ENCODE measurements at places on chromosomes 5 and 9.
A peak's percentile ranks its signal among the peaks of the same experiment; 100 is the strongest.

DNA sequence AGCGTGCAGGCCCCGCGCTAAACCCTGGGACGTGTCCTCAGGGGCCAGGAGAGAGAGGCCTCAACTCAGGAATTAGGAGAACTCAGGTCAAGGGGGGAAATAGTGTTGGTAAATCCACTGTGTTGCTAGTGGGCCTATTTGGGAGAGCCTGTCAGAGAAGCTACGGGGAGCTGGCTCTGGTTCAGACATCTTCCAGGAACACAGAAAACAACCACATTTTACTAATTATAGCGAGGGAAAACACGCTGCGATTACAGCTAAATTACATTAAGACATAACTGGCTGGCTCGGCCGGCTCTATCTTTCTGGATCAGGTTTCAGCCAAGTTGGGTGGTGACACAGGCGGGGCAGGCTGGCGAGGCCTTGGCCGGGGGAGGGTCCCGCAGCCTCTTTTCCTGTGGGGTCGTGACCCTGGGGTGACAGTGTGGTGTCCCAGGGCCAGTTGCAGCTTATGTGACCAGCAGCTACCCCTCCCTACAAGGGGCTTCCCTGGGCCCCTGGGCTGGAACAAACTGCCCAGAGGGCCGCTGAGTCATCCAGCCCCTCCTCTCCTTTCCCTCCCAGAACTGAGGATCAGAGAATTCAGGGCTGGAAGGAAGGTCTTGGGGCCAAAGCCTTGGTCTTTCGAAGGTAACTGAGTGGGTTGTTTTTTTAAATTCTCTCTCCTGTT lies 75.1 kb downstream of the FGF18 start:
- DNase-seq, result no peak

GRCh38 chr5:69331528-69332445 lies 814 bp downstream of the CCDC125 start:
- DNase-seq, result peak; percentile 39

DNA sequence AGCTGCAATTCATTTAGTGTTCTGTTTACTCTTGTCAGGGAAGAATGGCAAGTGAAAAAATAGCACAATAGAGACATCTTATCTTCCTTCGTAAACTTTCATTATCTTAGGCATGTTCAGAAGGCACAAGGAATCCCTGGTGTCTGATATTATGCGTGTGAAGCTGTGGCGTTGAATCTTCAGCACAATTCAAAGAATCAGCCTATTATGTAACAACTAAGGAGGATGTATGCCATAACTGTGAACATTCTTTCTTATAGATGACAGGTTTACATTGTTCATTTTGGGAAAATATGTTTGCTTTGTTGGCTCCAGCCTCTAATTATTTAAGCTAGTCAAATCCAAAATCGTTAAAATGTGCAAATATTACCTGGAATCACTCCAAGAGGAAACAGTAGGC lies 446.1 kb downstream of the ANXA1 start:
- DNase-seq, result no peak

- no peak for DNase-seq
Measured at GRCh38 chr9:138011951-138012500, 134.4 kb downstream of the CACNA1B start.

DNA sequence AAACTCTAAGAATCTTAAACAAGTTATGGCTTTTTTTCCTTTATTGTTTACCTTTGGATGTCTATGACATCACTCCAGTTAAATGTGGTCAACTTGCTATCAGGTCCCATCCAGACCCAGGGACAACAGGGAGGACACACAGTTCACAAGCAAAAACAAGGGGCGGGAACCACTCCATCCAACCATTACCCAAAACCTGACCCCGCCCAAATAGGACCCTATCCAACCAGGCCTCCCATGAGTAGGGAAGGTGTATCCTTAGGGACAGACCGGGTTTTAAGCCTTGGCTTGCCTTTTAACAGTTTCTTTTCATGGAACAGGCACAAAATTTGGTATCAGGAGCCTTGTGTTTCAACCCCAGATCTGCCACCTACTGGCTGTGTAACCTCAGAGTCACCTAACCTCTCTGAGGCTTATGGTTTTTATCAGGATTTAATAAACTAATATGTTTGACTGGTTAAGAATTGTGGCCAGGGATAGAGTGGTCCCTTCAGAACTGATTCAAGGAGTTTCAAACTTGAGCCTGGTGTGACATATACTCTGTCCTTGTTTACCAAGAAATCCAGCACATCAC lies 127.7 kb upstream of the RAD23B start:
- no peak for DNase-seq

DNA sequence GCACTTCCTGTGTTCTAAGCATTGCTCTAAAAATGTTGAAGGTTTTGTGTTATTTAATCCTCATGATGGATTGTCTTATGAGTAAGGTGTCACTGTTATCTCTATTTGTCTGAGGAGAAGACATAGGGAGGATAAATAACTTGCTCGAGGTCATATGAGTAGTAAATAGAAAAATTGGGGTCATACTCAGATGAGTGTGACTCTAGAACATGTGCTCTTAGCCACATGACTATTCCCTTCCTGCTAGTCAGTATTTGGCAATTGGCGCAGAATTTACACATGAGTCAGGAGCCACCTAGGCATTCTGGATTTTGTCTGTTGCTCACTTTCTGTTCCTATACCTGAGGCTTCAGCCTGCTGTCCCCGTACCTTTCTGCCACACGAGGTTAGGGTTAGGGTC lies 234.6 kb upstream of the CD180 start:
- no peak for DNase-seq

GRCh38 chr5:3157214-3157613 lies 405.7 kb upstream of the IRX2 start:
- no peak for DNase-seq

DNA sequence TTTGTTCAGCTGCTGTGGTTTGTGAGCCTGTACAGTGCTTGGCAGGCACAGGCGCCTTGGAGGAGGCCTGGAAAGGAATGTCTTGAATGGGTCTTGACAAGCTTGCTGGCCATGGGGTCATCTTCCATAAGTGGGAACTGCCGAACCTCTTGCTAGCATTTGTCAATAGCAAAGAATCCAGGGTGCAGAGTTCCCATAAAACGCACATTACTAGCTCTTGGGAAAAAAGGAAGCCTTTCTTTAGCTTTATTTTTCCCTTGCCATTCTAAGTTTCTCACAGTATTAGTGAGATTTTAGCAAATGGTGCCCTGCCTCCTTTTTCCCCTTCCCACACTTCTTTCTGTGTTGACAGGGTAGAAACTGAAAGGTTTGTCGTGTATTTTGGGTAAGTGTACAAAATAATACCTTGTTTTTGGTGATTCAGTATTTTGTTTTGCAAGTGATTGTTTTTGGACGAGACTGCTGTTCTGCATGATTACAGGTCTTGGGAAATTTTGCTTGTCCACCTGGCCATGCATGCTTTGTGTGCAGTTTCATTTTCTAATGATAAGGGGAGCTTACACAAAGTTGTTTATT lies 82.0 kb downstream of the ADGRV1 start:
- DNase-seq, result no peak

DNA sequence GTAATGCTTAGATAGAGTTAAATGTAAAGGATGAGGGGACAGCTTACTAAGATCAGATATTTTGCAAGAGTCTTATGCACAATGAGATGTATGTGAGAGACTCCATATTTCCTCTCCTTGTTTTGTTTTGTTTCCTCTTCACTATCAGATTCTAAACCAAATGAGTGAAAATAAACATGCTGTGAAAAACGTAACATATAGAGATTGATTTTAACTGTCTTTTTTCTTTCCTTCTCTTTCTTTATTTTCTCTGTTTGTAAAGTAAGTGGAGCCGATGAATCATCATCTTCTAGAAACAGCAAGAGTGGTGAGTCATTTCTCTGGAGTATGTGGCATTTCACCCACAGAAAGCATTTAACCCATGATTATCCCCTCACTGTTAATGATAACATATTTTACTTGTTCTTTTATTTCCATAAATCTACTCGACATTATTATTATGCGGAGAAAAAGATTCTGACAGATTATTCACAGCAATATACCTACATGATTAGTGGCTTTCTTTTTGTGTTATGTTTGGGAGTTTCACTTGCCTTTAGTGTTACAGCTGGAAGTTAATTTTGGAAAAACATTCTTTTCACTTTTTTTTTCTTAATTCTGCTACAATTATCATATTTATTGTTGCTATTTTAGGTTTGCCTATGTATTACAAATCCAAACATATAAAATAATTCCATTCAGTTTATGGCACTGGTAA lies 2.1 kb upstream of the ANXA1 start:
- peak; percentile 24 for DNase-seq

- no peak for DNase-seq
Measured at GRCh38 chr5:127517110-127517479, 345 bp upstream of the PRRC1 start.

GRCh38 chr5:167049043-167049663 lies 1242.3 kb upstream of the WWC1 start:
- DNase-seq, result peak; percentile 29

- no peak for DNase-seq
Measured at GRCh38 chr5:91741764-91742505, 358.8 kb upstream of the ARRDC3 start.

DNA sequence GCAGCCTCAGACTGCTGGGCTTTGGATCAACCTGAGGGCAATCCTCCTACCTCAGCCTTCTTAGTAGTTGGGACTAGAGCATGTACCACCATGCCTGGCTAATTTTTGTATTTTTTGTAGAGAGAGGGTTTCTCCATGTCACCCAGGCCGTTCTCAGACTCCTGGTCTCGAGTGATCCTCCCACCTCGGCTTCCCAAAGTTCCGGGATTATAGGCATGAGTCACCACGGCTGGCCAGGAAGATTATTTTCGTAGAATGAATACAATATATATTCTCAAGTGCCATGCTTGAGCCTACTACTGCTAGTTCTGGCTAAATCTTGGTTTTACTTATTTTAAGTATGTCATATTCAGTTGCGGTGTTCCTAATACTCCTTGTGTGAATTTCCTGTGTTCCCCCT lies 88.2 kb upstream of the CLINT1 start:
- no peak for DNase-seq

DNA sequence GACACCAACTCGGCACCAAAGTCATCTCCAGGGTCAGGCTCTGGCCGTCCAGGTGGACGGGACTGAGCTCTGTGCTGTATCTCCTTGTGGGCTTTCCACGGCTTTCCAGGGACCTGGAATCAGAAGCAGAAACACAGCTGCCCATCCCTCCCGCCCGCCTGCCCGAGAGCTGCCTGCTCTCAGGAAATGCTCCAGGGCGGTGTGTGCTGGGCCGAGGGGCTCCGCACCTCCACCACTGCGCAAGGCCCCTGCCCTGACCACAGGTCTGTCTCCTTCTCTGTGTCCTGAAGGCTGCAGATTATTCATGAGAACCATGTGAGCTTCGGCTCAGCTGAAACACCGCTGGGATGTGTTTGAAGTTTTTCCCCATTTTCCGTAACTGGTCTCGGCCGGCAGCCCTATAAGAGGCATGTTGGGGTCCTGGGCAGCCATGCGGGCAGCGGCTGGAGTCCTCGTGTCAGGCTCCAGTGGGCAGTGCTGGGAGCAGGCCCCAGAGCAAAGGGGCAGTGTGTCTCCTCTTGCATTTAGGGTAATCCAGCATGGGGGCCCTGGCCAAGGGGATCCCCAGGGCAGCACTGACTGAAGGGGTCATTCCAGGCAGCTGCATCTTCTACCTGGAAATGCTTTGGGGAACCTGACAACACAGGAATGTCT lies 22.8 kb downstream of the NKD2 start:
- no peak for DNase-seq

GRCh38 chr5:112862085-112862484 lies 998 bp downstream of the SRP19 start:
- DNase-seq, result no peak

DNA sequence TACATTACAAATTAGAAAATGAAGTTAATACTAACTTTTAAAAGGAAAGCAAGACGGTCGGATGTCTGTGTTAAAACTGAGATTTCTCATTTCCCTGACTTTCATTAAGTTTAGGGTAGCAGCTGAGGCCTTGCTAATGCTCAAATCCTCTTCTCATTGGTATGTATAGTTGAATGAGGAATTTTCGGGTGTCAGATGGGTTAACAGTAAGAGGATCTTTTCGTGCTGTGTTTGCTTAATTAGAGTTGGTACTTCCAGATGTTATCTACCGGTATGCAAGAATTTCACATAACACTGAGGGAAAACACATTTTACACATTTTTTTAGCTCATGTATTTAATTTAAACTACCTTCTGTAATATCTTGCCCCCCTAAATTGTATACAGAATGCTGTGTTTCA lies 168.2 kb upstream of the CTNND2 start:
- DNase-seq, result no peak

GRCh38 chr5:10317825-10318682 lies 10.4 kb upstream of the CMBL start:
- no peak for DNase-seq

- peak; percentile 74 for DNase-seq
Measured at GRCh38 chr9:6667633-6668280, 22.2 kb upstream of the GLDC start.

- no peak for DNase-seq
Measured at GRCh38 chr5:173778784-173779304, 109.3 kb upstream of the CPEB4 start.

- DNase-seq, result no peak
Measured at GRCh38 chr5:42628821-42629220, 127.8 kb upstream of the CCDC152 start.

DNA sequence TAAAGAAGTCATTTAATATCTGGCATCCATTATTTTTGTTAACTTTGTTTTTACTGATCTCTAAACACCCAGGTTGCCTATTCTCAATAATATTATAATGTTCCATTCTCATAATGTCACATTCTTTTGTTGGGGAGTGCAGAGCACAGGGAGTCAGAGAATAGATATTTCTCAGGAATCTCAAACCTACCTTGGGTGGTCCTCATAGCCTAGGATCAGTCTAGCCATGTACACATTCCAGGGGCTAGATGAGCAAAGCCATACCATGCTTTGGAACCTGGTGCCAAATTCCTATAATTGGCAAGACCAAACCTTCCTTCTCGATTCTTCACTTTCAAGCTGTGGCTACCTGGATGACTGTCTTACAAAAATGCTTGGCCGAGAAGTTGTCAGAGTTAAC lies 1124.7 kb upstream of the WWC1 start:
- DNase-seq, result no peak

DNA sequence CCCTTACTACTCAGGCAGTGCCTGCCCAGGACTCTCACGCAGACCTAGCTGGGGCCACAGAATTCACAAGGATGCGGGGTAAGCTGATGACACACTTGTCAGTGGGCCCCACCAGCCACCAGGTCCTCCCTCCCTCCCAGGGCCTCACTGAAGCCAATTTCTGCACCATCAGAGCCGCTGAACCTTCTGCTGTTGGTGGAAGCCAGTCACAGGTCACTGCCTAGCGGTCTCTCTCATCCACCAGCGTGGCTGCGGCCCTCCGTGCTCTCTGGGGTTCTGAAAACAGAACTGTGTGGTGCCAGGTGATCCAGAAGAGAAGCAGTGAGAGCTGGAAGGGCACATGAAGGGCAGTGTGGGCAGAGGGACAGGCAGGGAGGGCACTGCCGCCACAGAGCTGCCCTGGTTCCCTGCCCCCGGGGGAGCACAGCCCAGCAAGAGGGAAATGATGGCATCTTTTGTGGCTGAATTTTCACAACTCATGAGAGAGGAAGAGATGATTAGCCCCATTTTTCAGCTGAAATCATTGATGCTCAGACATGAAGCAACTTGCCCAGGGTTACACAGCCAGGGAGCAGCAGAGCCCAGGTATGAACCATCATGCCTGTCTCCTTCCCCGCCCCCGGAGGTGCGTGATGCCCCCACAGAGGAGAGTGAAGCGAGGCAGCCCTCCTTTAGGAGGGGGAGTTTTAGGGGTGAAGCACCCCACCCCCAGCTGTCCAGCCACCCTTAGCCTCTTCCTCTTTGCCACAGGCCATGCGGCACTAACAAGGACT lies 41.4 kb upstream of the CPLX2 start:
- no peak for DNase-seq
